ENCODE measurements at places on chromosomes 1 and 21. TPM values are rescaled to one million over a fixed set of nuclear protein-coding genes. Genes with fewer than 3 reads are reported as not detected.

The LEMD1 gene
- 6.1 TPM for total RNA-seq

The ZC3H11A gene
- 38.6 TPM for total RNA-seq

- peak; percentile 59 for ATAC-seq
Observed at GRCh38 chr1:6365047-6365446, 28.5 kb downstream of the ACOT7 start.

- ATAC-seq = peak; percentile 14
Observed at GRCh38 chr1:27551953-27552312, 52.0 kb downstream of the AHDC1 start.

DNA sequence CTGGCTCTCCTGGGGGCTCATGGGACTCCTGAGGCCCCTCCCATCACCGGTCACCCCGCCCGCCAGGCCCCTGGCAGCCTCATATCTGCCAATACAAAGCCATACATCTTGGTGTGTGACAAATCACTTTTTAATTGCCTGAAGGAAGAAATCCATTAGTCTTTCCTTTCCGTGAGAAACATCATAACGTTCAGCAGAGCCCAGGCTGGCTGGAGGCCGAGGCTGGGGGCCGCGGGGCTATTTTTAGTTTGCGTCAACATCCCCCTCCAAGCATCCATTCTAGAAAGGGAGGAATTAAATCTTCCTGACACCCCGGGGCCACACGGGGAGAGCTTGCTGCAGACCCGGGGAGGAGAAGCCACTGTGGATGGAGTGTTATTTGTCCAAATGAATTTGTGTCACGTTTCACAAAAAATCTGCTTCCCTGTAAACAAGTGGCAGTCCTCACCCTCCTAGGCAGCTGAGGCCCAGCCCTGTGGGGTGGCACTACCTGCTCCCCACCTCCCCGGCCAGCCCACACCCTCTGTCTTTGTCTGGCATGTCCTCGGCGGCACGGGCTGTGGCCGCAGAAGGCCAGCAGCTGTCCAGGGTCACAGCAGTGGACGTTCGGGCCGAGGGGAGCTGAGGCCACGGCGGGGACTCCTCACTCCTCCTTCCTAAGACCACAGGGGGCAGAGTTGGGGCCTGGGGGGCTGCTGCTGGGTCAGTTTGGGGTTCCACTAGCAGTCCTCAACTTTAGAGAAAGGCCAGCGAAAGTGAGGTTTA lies 236.9 kb upstream of the VAMP3 start:
- no peak for ATAC-seq

- no peak for ATAC-seq
Observed at GRCh38 chr1:101732261-101732660, 264.5 kb downstream of the OLFM3 start.

Measured in esophagus mucosa (tissue), 1 donor.